Activated gamma-delta T cell treated with Interleukin-2 at 50 U/mL for 16 hours (primary cell): ENCODE measurements at places on chromosomes 1 and 21.
A peak's percentile ranks its signal among the peaks of the same experiment; 100 is the strongest.

GRCh38 chr1:44911026-44911425 lies 68.0 kb upstream of the PTCH2 start:
- DNase-seq, result no peak

DNA sequence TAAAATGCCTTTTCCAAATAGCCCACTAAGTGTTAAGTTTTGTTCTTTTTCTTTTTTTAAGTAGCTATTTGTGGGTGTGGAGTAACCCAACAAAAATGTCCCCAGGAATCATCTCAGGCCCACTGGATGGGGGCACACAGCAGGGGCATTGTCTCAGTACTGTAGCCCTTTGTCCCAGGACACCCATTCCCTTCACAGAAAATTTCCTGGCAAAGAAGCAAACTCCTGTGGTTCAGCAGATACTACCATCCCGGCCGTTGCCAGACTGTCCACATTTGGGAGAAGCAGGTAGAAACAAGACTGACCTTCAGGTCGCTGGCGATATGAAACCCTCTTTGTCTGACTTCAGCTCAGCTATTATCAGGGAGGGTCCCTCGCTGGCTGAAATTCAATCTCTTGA lies 23.7 kb upstream of the SRRM1 start:
- DNase-seq, result no peak

DNA sequence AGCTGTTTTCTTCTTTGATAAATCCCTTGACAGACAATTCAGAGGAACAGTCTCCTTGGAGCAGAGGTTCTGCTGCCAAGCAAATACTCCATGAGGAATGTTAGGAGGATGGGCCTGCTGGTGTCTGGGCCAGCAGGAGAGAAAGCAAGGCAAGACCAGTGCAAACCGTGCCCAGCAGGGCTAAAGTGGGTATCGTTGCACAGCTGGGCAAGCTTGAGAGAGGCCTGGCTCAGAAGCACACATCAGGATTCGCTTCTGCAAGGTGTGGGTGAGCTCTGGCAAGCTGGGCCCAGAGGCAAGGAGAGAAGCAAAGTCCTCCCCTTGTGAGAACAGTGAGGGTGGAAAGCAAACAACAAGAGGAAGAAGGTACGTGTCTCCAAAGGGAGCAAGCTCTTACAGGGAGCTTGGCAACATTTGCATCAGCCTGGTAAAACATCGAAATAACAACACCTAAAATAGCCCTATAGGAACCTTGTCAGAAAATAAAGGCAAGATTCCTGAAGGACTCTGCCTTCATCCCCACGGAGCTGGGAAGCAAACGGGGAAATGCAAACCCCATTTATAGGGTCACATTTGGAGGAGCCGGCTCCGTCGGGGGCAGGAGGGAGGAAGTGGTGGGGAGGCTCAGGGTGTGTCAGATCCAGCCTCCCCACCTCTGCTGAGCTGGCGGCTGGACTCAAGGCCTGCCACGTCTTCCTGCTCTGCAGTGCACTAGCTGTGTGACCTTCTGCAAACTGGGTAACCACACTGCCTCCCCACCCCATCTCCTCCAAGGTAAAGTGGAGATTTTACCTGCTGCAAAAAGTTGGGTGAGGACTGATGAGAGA lies 62.3 kb upstream of the HIVEP3 start:
- DNase-seq, result peak; percentile 33

- no peak for DNase-seq
Observed at GRCh38 chr21:45631540-45631939, 12.0 kb upstream of the PCBP3 start.

GRCh38 chr1:154765970-154766369 lies 104.1 kb downstream of the KCNN3 start:
- no peak for DNase-seq

GRCh38 chr1:202014915-202015661 lies 4.7 kb downstream of the ELF3 start:
- no peak for DNase-seq
